ENCODE measurements at places on chromosomes 11 and 22. TPM values are rescaled to one million over a fixed set of nuclear protein-coding genes. Genes with fewer than 3 reads are reported as not detected.

Gene PLAAT4
- 152 TPM for total RNA-seq

Gene TRPM5
- 0.46 TPM for total RNA-seq

Gene KLHDC7B
- not detected for total RNA-seq

Gene OR4C5
- total RNA-seq = not detected

Gene GLYATL1
- total RNA-seq = 2.5 TPM

Gene PRAME
- total RNA-seq = 0.10 TPM

Gene FBXO7
- total RNA-seq = 122 TPM

Gene HSPB2
- total RNA-seq = not detected

Gene SCN4B
- 0.36 TPM for total RNA-seq

- no peaks in the 10 kb centered on the region for H3K27me3 ChIP-seq
- H3K27ac ChIP-seq = no peak overlapping the region
- H3K36me3 ChIP-seq = no peaks in the 10 kb centered on the region
Observed at GRCh38 chr11:16412525-16413172, 56.3 kb upstream of the SOX6 start.

- no peak overlapping the region for H3K27ac ChIP-seq
- H3K4me1 ChIP-seq = peaks cover 32% of the 10 kb centered on the region
- H3K36me3 ChIP-seq = no peaks in the 10 kb centered on the region
- H3K4me3 ChIP-seq = no peak overlapping the region
- peaks cover 6% of the 10 kb centered on the region for H3K27me3 ChIP-seq
Observed at GRCh38 chr11:122852796-122853160, 14.5 kb downstream of the CRTAM start.

- no peak for DNase-seq
- peaks cover 7% of the 10 kb centered on the region for H3K27me3 ChIP-seq
- peak overlapping the region; percentile 34 for H3K4me3 ChIP-seq
- peaks cover 7% of the 10 kb centered on the region for H3K36me3 ChIP-seq
- H3K27ac ChIP-seq = no peak overlapping the region
Observed at GRCh38 chr22:36773935-36774334, 2.0 kb downstream of the IFT27 start.

DNA sequence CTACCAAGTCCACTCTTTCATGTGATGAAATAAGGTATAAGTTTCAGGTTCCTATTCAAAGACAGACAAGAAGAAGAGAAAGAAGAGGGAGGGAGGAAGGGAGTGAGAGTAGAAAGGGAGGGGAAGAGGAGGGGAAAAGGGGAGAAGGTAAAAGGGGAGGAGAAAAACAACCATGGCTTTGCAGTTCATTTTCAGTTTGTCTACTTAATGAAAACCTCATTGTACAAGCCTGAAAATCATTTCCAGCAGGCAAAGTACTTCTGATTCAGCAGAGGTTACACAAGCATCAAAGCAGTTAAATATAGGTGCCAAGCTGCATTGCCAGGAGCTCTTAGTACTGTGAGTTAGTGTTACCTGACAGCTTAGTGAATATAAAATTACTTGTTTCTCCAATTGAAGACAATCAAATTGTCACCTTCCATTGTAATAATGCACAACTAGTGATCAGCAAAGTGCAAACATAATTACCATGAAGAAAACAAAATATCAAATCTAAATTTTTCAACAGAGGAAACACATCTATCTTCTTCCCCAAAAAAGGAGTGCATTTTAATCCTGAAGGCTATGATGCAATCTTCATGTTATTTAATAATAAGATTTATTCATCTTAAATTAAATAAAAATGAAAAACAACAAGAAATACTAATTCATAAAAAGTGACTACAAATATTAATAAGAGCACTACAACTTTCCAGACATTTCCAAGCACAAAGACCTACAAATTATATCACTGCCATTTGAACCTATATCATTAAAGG lies 8.2 kb downstream of the SOX6 start:
- no peak overlapping the region for H3K27ac ChIP-seq
- H3K4me3 ChIP-seq = no peak overlapping the region
- no peaks in the 10 kb centered on the region for H3K36me3 ChIP-seq
- no peak for DNase-seq

DNA sequence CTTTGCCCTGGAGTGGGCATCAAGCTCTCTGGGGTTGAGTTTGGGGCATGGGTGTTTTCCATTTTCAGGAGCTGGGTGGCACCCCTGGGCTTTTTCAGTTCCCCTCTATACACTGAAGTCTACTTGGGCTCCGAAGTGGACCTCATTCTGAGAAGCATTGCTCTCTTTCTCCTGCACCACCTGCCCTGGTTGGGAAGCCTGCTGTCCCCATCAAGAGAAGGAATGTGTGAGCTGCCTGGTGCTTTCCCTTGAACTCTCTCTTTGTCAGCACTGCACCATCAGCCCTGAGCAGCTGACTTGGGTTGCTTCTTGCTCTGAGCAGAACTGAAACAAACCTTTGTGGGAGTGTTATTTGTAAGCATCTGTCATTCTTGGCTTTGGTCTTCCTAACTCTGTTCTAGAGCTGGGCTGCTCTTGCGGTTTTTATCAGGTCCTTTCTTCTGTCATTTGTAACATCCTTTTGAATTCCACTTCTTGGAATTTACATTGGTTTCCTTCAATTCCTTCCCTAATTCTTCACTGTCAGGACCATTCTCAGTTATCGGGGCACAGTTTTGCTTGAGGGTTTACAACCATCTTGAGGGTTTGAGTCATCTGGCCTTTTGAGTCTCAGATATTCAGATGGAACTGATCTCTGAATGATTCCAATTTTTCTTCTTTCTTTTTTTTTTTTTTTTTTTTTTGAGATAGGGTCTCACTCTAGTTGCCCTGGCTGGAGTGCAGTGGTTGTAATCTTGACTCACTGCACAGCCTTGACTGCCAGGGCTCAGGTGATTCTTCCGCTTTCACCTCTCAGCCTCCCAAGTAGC lies 20.5 kb downstream of the UBE2L3 start:
- H3K4me1 ChIP-seq = peaks cover 25% of the 10 kb centered on the region
- H3K27ac ChIP-seq = peak overlapping the region; percentile 46
- H3K36me3 ChIP-seq = peaks cover 10% of the 10 kb centered on the region
- no peak overlapping the region for H3K4me3 ChIP-seq
- DNase-seq = no peak

- no peak overlapping the region for H3K27ac ChIP-seq
- no peaks in the 10 kb centered on the region for H3K27me3 ChIP-seq
- H3K36me3 ChIP-seq = no peaks in the 10 kb centered on the region
- no peaks in the 10 kb centered on the region for H3K4me1 ChIP-seq
- no peak for DNase-seq
- H3K4me3 ChIP-seq = no peak overlapping the region
Observed at GRCh38 chr11:98874050-98874449, 146.7 kb upstream of the CNTN5 start.

DNA sequence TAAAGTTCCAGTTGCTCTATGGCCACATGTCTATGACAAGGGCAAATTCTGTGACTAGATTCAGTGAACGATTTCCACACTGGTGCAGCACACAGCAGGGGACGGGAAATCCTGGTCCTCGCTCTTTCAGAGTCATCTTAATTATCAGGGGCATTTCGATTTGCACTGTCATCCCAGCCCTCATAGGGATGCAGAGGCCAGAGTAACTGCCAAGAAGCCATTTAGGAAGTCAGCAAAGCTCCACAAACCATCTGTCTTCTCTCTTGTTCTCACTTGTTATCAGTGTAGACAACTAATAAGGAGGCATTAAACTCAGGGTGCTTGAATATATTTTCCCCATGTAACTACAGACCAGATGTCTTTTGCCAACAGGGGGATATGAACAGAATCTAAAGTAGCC lies 151.7 kb downstream of the STK33 start:
- peaks cover 9% of the 10 kb centered on the region for H3K27me3 ChIP-seq
- no peaks in the 10 kb centered on the region for H3K36me3 ChIP-seq
- H3K4me1 ChIP-seq = peaks cover 6% of the 10 kb centered on the region
- DNase-seq = no peak
- H3K27ac ChIP-seq = no peak overlapping the region

DNA sequence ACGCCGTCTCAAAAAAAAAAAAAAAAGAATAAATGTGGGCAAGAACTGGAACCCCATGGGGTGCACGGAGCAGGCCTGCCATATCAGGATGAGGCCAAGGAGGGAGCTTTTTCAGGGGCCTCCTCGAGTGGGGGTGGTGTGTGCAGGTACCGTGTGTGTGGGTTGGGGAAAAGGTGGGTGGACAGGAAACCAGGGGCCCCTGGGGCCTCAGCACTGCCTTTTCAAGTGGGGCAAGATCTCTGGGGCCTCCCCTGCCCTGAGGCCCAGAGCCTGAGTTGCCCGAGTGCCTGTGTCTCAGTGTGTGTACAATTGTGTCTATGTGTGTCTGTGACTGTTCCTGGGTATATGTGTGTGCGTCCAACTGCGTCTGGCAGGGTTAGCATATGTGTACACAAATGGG lies 23.8 kb downstream of the TEF start:
- DNase-seq = no peak
- no peak overlapping the region for H3K27ac ChIP-seq
- peaks cover 5% of the 10 kb centered on the region for H3K4me1 ChIP-seq
- H3K36me3 ChIP-seq = no peaks in the 10 kb centered on the region
- H3K4me3 ChIP-seq = no peak overlapping the region

DNA sequence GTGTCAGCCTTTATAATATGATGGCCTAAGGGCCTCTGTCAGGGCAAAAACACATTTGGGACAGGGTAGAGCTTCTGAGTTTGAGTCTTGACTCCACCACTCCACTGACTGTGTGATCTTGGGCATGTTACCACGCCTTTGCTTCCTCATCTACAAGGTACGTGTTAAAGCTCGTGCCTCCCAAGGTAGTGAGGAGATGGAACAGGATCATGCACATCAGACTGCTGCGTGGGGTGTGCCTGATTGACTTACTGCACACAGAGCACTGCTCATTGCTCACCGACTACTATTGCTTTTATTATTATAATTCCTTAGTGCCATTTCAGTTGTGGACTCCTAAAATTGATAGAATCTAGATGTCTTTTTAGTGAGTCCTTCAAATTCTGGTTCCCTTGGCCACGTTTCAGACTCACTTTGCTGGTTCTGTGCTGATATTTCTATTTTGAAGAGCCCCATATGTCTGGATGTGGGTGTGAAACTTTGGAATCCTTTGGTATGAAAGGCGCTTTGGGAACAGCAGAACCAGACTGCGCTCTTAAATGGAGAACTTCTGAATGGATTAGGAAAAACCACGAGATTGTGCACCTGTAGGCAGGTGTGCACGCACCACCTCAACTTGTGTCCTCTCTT lies 44.1 kb upstream of the RAB1B start:
- no peak for DNase-seq
- no peaks in the 10 kb centered on the region for H3K36me3 ChIP-seq
- H3K27ac ChIP-seq = no peak overlapping the region
- no peaks in the 10 kb centered on the region for H3K27me3 ChIP-seq
- peaks cover 6% of the 10 kb centered on the region for H3K4me1 ChIP-seq

GRCh38 chr22:24411256-24412004 lies 16.0 kb upstream of the ADORA2A start:
- H3K4me3 ChIP-seq = no peak overlapping the region
- no peak overlapping the region for H3K27ac ChIP-seq
- DNase-seq = no peak
- peaks cover 4% of the 10 kb centered on the region for H3K36me3 ChIP-seq

DNA sequence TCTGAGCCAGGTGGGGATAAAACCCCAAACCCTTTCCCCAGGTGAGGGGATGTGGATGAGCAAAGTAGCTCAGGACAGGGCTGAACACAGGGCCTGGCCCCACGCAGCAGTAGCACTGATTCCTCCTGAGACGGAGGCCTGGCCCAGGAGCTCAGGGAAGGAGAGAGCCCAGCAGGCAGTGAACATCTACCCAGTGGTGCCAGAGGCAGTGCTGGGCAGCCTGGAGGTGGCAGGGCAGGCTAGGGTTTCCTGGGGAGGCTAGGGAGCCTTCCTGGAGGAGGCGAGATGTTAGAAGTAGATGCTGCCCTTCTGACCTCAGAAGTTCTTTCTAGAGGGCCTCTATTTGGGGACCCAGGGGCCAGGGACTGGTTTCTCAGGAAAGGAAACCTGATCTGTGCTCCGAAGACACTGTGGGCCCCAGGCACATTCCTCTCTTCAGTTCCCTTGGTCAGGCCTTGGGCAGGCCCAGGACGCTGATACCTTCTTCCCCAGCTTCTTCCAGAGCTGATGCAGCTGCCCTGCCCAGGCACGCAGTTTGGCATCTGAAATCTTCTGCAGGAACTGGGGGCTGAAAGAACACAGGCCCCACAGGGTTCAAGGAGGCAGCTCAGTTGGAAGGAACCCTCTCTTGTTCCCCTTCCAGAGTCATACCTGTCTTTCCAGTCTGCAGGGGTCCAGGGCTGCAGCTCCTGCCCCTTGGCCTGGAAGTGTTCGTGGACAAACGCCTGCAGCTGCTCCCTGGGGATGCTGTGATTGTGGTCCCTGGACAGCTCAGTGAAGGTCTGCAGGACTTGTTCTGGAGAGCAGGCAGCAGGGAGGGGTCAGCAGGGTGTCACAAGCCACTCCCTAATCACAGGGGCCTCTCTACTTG lies 16.8 kb downstream of the TREH start:
- no peak overlapping the region for H3K27ac ChIP-seq
- no peaks in the 10 kb centered on the region for H3K27me3 ChIP-seq
- peaks cover 9% of the 10 kb centered on the region for H3K4me1 ChIP-seq
- no peak overlapping the region for H3K4me3 ChIP-seq
- no peak for DNase-seq

- peaks cover 9% of the 10 kb centered on the region for H3K4me1 ChIP-seq
- H3K4me3 ChIP-seq = no peak overlapping the region
Observed at GRCh38 chr11:91984033-91984584, 240.5 kb upstream of the FAT3 start.

- H3K27me3 ChIP-seq = peaks cover 26% of the 10 kb centered on the region
- H3K4me3 ChIP-seq = no peak overlapping the region
- no peaks in the 10 kb centered on the region for H3K36me3 ChIP-seq
Observed at GRCh38 chr11:131460931-131461330, 90.5 kb downstream of the NTM start.

DNA sequence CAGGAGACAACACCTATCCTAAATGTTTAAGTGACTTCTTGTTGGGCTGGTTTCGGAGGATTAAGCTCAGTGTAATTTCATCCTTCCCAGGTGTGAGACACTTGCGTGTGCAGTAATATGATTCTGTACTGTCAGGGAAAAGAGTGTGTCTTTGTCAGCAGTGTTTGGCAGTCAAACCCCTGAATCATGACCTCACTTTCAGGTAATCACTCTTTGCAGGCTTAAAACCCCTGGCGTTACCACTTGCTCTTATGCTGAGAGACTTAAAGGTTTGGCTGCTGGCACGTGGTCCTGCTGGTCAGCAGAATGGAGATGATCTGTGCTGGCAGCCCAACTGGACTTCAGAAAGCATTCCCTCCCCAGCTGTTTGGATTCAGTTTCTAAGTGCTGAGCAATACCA lies 56.1 kb downstream of the APIP start:
- no peak for DNase-seq
- peaks cover 22% of the 10 kb centered on the region for H3K4me1 ChIP-seq
- peak overlapping the region; percentile 5 for H3K4me3 ChIP-seq
- no peaks in the 10 kb centered on the region for H3K36me3 ChIP-seq
- H3K27ac ChIP-seq = peak overlapping the region; percentile 76
- H3K27me3 ChIP-seq = no peaks in the 10 kb centered on the region

DNA sequence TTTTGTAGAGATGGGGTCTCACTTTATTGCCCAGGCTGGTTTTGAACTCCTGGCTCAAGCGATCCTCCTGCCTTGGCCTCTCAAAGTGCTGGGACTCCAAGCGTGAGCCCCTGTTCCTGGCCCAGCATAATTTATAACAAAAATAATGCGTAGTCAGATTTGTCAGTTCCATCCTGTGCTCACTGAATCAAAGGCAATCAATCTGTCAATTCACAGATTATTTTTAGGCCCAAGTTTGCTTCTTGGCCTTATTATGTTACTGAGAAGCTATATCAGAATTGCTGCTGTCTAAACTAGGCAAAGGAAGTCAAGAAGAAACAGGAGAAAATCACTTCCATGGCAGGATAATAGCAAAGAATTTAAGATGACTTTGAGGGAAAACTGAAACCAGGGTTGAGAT lies 8.7 kb downstream of the DLAT start:
- no peak overlapping the region for H3K27ac ChIP-seq
- no peak overlapping the region for H3K4me3 ChIP-seq
- DNase-seq = no peak
